Brain pericyte (primary cell): ENCODE measurements at places on chromosomes 12 and 14.

DNA sequence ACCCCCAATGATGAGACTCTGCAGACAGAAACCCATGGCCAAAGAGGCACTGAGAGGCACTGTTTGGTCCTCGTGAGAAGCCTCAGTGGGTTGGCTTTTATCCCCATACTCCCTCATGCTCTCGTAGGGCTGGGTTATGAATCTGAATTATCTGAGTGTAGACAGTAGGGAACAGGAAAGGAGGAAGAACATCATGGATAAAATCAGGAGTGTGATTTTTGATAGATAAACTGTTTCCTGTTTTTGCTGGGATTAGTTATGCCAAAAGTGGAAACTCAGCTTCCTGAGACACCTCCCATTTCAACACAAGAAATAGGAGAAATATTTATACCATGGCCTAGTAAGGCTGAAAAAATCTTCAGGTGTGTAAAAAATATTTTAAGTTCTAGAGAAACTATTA is 177.9 kb downstream of the PPM1H start:
- no peak for DNase-seq

- DNase-seq = no peak
Measured at GRCh38 chr12:45732250-45732649, 2.7 kb downstream of the ARID2 start.

DNA sequence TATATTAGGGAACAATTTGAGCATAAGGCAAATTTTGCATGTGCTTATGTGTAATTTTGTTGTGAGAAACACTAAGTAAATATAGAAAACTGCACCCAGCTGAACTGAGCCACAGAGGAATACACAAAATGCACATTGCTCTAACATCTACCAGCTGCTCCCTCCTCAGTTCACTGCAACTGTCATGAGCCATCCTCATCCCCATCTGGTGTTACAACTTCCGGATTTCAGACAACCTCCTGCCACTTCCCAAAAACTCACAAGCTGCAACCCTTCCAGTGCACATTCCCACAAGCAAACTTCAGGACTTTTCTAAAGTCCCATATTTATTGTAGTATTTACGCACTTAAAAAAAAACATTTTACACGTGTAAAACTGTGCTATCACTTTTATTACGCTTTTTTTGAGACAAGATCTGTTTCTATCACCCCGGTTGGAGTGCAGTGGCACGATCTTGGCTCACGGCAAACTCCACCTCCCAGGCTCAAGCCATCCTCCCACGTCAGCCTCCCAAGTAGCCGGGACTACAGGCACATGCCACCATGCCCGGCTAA is 169.1 kb upstream of the TBX3 start:
- no peak for DNase-seq

DNA sequence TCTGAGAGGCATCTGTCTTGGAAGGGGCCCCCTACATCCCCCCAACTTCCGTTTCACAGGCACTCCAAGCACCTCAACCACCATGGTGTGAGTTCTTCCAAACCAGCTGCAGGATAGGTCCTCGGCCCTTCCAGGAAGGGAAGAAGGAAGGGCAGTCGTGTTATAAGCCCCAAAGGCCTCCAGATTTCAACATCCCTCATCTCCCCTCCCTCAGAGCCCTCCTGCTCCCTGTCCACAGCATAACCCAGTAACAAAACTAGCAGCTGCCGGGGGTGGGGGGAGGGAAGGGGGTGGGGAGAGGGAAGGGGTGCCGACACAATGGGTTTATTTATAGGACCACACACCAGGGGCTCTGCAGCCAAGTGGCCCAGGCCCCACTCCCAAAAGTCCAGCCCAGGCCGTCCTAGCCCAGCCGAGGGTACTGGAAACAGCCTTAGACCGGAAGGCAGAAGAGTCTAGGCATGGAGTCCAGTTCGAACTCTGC is 18.3 kb downstream of the NCKAP5L start:
- no peak for DNase-seq

- no peak for DNase-seq
Measured at GRCh38 chr14:26870722-26871617, 273.1 kb upstream of the NOVA1 start.

- no peak for DNase-seq
Measured at GRCh38 chr14:95515596-95516552, 576 bp downstream of the SYNE3 start.

DNA sequence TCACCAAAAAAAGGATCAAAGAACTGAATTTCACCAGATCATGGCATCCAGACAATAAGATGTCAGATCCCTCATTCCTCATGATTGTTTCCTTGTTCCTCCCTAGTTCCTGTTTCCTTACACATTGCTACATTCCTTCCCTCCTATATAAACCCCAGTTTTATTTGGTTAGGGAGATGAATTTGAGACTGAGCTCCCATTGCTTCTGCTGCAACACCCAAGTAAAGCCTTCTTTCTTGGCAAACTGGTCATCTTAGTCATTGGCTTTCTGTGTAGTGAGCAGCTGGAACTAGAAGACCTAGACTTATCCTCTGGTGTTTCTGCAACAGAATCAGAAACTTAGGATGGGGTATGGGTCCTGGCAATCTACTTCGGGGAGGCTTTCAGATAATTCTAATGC is 217.9 kb downstream of the NOVA1 start:
- no peak for DNase-seq

- DNase-seq = no peak
Measured at GRCh38 chr14:64910847-64911495, 3.3 kb upstream of the CHURC1 start.

DNA sequence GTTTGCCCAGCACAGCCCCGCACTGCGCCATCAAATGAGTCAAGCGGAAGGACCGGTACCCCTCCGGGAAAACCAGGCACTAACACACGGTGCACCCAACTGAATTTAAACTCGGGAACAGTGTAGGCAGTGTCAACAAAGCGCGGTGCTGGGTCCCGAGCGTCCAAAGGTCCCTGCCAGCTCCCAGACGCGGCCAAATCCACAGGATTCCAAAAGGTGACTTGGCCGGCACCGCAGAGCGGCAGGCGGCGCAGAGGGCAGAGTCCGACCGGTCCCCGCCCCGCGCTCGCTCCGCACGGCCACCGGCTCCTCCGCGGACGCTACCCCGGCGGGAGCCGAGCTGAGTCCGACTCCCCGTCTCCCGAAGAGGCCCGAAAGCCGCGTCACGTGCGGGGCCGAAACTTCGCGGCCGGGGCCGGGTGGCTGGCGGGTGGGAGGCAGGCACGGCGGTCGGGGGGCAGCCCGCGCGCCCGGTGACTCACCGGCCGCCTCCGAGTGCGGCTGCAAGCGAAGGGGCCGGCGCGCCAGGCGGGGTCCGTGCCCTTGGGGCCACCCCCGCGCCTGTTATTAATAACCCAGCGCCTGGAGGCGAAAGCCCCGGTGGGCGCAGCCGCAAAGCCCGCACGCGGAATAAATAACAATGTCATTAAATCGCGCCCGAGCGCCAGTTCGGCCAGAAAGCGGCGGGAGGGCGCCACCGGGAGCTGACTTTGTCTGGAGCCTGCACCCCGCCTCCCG is 863 bp downstream of the DENND5B start:
- DNase-seq = no peak

DNA sequence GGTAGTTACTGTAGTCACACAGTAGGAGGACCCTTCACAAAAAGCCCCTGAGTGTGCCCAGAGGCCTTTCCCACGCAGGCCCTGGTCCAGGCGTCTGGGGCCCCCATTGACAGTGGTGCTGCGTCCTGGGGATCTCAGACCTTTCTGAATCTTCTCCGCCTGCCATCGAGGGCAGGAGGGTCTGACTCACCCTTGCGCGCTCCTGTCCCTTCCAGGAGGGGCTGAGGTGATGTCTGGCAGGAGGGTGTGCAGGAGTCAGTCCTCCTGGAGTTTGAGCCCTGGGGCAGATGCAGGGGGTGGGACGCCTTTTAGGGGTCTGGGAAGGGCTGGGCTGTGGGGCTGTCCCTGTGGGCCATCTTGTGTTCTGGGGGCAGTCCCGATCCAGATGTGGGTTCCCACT is 386.8 kb downstream of the TMEM121 start:
- no peak for DNase-seq

- DNase-seq = no peak
Measured at GRCh38 chr12:6604259-6605029, 2.7 kb downstream of the CHD4 start.

GRCh38 chr12:66503746-66504145 is 175.1 kb downstream of the GRIP1 start:
- DNase-seq = no peak

DNA sequence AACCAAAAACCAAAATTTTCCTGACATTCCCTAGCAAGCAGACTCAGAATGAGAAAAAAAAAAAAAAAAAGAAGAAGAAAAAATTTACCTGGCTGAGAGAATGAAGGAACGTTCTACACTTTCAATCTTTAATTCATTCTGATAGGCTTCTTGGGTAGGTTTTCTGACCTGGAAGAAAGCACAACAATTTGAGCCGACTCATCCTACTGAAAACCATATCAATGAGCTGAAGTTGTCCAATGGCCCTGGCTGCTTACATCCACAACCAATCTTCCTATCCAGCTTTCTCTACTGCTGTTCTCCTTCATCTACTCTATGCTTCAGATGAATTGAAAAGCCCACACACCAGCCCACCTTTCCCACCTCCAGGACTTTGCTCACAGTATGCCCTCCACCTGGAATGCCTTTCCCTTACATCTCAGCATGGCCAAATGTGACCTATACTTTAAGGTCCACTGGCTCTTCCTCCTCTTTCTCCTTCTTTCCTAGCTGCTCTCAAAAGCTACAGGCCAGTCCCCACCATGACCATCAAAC is 31.6 kb upstream of the NR2C1 start:
- no peak for DNase-seq

- DNase-seq = no peak
Measured at GRCh38 chr14:32473464-32473855, 144.4 kb downstream of the AKAP6 start.

- DNase-seq = no peak
Measured at GRCh38 chr12:75842090-75842489, 189.5 kb downstream of the PHLDA1 start.

DNA sequence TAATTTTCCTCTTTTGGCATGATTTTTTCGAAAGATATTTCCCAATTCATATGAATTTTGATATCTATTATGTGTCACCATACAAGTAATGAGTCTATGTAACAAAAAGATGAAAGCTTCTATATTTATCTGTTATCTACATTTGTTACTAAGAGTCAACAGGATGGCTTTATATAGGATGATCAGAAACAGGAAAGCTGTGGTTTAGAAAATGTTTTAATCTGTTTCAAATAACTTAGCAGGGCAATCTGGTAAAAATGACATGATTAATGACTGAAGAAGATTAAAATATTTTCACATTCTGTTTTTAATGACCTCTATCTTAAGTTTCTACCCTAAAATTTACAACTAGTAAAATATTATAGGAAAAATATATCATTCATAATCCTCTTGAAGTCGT is 105.8 kb downstream of the MSRB3 start:
- DNase-seq = no peak

- DNase-seq = no peak
Measured at GRCh38 chr12:31323391-31324115, 2.4 kb downstream of the SINHCAF start.

GRCh38 chr14:80930836-80931389 is 10.6 kb downstream of the CEP128 start:
- no peak for DNase-seq

DNA sequence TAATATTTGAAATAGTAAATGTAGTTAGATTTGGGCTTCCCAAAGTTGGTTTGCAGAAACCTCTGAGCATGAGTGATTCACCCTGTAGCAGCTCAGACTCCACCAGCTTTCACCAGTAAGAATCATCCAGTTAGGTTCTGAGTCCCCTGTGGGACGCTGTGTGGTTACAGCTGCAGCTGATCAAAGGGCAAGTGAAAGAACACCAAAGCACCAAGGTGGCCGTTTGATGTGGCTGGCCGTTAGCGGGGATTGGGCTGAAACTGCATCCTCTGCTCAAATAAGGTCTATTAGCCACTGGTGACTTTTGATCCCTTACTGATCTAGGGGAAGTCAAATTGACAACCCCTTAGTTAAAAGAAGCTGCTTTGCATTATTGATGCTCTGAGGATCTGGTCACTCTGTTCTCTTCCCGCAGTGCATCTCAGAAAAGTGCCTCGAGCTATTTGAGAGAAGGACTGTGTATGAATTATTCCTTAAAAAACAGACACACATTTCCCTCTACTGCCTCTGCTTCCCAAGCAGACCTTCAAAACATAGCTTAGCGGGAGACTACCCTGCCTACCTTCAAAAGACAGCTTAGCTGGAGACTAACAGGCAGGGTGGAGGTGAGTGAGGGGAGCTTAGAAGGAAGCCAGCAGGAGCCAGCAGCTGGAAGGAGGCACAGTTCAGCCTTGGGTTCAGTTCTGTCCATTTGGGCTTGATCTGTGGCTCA is 3.7 kb downstream of the ABHD12B start:
- peak; percentile 47 for DNase-seq

GRCh38 chr14:76921088-76921399 is 94.8 kb downstream of the LRRC74A start:
- no peak for DNase-seq

DNA sequence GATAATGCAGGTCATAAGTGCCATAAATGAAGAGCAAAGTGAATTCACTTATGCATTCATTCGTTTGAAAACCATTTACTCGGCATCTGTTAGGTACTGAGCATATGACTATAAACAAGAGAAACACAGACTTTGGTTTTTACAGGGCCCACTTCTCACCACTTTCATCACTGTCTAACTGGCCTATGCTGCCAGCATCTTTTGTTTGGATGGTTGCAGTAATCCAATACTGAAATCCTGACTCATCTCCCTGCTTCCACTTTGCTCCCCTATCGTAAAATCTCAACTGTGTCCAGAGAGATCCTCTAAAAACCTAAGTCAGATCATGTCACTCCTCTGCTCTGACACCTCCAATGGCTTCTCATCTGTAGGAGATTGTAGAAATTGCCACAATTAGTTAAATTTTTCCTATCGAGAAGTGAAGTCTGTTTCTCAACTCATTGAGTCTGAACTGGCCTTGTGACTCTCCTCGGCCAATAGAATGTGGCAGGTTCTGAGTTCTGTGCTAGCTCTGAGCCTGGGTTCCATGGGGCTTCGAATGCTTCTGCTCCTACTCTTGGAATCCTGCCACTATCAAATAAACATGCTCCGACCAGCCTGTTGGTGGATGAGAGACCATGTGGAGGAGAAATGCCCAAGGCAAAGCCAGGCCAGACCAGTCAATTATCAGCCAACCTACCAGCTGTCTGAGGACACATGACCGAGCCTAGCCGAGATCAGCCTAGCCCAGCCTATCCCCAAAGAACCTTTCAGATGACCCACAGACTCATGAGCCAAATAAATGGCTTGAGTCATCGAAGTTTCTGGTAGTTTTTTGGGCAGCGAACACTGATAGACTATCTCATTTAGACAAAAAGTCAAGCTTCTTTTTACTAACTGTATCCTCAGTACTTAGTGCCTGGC is 2.2 kb upstream of the BATF start:
- no peak for DNase-seq

- DNase-seq = no peak
Measured at GRCh38 chr12:31023271-31023724, 50.4 kb upstream of the DDX11 start.

GRCh38 chr12:55188974-55189556 is 31.8 kb upstream of the OR10A7 start:
- peak; percentile 43 for DNase-seq

GRCh38 chr14:59475709-59476108 is 8.5 kb downstream of the L3HYPDH start:
- no peak for DNase-seq

GRCh38 chr12:113097716-113098440 is 37.7 kb downstream of the RASAL1 start:
- no peak for DNase-seq
